Kasumi-1 (cell line): ENCODE measurements at places on chromosomes 3 and 15.

DNA sequence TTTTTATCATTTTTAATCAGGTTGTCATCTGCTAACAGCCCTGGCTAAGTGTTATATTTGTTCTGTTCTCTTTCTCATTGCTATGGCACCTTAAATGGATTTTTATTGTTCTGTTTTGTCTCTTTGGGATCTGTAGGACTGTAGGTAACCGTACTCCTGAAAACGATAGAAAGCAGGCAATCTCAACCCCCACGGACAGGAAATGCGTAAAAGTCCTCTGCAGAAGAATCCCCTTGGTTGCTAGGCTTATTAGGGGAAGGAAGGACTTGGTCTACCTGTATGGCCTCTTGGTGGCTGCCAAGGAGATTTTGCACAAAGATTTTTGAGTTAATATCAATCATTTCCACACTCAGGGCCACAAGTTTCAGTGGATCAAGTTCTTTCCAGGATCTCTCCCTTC is 571.9 kb upstream of the ZNF385D start:
- no peak for DNase-seq

DNA sequence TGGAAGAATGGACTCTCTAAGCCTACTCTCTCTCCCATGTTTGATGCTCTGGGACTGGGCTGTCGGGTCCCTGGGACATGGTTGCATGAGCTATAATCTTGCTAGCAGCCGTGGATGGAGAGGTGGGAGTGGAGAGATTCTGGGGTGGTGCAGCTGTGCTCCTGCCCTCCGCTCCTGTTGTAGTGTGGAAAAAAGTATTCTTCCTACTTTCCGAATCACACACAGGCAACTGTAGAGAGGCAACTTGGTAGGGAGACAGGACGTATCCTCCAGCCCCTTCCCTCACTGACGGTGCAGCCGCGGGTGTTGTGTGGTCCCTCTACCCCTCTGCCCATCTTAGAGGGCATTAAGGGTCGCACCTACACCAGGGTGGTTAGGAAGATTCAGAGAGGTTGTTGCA is 281.4 kb upstream of the TLE3 start:
- no peak for DNase-seq

DNA sequence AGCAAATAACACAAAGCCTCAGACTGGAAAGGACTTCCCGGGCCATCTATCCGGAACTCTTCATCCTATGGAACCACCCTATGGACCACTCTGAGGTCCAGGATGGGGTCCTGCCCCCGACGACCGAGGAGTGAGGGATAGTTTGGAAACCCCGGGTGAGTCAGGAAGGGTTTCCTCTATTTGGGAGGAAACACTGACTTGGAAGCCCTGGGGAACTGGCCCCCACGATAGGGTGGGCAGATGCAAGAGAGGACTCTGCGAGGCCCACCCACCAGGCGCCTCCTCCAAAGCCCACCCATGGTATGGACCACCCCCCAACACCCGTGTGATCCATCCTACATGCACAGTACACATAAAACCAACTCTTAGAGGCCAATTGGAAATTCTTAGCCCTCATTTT is 69.4 kb downstream of the CPN2 start:
- DNase-seq: no peak

DNA sequence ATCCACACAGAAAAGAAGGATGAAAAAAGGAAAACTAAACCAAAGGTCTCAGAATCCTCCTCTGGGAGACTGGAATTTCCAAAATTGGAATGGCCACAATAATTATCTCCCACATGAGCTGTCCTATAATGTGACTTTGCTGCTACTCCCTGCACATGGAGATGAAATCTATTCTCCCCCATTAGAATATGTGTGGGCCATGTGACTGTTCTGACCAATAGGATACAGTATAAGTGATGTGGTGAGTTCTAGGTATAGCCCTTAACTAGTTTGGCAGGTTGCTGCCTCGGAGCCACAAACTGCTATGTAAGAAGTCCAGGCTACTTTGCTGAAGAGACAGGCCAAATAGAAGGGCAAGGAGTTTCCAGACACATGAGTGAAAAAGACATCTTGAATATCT is 5.2 kb downstream of the TRIM59 start:
- no peak for DNase-seq

DNA sequence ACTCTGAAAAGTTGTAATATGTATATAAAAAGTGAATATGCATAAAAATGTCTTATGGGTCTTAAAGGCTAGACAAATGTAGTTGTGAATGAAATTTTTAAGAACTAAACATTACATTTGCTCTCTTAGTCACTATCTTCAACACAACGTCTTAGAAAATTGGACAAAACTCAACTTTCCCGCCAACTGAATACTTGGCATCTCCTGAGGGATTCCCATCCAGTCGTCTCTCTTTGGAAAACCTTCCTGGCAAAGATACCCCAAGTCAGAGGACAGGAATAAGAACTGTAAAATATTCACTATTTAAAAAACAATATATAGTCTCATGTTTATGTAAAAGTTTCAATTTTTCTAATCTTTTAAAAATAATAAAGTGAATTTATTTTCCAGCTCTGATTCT is 354.8 kb downstream of the GRM7 start:
- no peak for DNase-seq

DNA sequence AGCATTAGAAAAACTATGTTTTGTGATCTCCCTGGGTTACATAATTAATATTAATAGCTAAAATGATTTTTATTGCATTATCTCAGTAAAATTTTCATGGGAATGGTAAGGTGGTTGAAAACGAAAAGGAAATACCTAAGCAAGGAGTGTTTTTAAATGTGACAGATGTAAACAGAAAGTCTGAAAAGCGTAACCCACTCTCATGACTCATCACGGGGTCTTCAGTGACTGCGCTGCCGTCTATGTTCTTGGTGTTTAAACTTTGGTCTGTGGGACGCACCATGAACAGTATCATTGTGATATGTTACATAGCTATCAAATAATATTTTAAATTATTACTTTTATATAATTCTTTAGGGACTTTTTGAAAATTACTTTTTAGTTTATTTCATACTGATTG is 19.8 kb downstream of the LRCH3 start:
- DNase-seq: no peak
